ENCODE measurements at places on chromosomes 3 and 15.
A peak's percentile ranks its signal among the peaks of the same experiment; 100 is the strongest.

- DNase-seq, result no peak
These were observed 24.2 kb downstream of the GRAMD2A start for GRCh38 chr15:72173401-72173800.

DNA sequence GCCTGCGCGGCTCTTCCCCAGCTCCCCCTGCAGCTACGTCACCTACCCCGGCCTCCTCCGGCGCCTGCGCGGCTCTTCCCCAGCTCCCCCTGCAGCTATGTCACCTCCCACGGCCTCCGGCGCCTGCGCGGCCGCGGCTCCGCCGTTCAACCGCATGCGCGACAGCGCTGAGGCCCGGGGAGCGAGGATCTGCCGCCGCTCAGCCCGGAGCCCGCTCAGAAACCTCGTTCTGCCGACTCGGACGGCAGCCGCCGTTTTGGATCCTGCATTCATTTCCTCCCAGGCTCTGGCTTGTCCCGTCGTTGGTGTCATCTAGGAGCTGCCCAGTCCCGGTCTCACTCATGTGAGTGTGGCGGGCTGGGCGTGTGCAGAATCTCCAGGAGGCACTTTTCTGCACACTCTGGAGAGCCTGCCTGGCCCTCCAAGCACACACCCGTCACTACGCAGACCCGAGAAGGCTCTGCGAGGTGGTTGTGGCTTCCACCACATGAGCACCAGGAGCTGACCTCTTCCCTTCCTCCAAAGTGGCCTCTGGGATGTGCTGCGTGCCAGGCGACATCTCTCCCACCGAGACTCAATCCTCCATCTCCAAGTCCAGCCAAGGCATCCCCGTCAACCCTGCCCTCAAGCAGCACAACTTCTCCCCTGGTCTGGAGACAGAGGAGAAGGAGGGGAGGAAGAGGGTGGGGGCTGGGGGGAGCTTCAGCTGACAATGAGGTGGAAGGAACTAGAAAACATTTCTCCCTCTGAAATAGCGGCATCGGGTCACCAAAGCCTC, 165.3 kb downstream of the CHSY1 start:
- no peak for DNase-seq

GRCh38 chr3:177468816-177469215, 271.5 kb upstream of the TBL1XR1 start:
- no peak for DNase-seq

DNA sequence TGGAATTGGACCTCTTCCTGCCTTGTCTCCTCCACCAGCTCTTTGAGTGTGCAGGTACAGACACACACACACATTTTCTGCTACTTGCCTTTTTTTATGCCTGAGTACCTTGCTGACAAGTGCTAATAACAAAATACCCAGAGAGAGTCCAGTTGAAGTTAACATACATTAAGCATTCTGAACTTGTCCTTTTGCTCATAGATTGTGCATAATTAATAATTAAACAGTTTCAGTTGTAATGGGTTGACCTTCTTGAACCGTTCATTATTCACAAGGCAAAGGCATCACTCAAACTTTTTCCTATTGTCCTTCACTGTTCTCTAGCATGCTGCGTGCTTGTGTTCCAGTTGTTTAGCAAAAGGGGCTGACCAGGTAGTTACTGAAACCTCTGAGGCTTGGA, 59.6 kb upstream of the SKOR1 start:
- DNase-seq, result no peak

GRCh38 chr3:152858170-152858800, 23.4 kb downstream of the P2RY1 start:
- DNase-seq, result no peak

- DNase-seq, result peak; percentile 55
These were observed 245.2 kb downstream of the CD47 start for GRCh38 chr3:107845380-107846278.

- peak; percentile 74 for DNase-seq
These were observed 57.3 kb upstream of the DPH6 start for GRCh38 chr15:35603301-35603700.

DNA sequence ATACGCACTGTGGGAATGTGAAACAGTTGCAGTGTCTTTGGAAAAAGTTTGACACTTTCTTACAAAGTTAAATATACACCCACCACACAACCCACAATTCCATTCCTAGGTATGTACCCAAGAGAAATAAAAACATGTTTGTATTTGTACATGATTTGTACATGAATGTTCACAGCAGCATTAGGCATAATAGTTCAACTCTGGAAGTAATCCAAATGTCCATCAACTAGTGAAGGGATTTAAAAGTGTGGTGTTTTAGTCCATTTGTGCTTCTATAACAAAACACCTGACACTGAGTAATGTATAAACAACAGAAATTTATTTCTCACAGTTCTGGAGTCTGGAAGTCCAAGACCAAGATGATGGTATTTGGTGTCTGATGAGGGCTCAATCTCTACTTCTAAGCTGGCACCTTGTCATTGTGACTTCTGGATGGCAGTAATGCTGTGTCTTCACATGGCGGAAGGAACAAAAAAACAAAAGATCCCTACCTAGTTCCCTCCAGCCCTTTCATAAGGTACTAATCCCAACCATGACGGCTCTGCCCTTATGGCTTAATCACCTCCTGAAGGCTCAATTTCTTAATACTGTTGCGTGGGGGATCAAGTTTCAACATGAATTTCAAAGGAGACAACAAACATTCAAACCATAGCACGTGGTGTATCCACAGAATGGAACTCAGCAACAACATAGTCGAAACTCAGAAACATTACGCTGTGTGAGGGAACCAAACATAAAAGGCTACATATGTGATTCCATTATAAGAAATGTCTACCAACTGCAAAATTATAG, 120.5 kb downstream of the AQP9 start:
- DNase-seq, result no peak

- DNase-seq, result no peak
These were observed 45.6 kb downstream of the MRPL3 start for GRCh38 chr3:131457220-131457619.

DNA sequence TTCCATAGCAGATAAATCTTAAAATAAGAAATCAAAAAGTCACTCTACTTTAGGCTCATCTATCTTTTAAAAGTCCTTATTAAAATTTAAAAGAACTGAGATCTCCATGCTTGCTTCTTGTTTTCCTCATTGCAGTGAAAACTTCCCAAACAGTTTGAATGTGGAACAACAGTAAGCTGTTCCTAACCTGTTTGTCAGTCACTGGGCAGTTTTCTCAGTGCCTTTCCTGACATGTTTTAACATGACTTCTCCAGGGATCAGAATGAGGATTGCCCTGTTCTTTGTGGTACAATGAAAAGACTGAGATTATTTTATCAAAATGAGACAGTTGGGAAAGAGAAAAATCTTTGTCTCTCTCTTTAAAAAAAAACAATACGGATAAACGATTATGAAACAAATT, 774 bp downstream of the GPR87 start:
- DNase-seq, result no peak

DNA sequence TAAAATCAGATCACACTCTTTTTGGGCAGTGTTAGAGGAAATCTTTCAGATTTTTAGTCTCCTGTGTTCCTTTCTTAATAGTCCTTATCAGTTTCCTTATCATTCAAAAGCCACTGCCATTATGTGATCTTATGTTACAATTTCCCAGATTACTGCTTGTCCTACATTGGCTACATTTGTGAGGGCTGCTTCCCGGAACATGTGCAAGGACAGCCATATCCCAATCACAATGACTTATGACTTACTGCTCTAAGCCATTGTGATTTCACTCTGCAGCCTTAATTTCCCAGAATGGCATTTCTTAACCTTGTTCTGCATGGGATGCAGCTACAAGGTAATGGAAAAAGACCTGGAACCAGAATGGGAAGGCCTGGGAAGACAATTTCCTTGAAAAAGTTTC, 125.1 kb upstream of the PPP2R3A start:
- no peak for DNase-seq

- DNase-seq, result no peak
These were observed 222.4 kb downstream of the OXSM start for GRCh38 chr3:26012241-26012745.

- peak; percentile 62 for DNase-seq
These were observed 7.5 kb downstream of the CMTM7 start for GRCh38 chr3:32399030-32399620.

DNA sequence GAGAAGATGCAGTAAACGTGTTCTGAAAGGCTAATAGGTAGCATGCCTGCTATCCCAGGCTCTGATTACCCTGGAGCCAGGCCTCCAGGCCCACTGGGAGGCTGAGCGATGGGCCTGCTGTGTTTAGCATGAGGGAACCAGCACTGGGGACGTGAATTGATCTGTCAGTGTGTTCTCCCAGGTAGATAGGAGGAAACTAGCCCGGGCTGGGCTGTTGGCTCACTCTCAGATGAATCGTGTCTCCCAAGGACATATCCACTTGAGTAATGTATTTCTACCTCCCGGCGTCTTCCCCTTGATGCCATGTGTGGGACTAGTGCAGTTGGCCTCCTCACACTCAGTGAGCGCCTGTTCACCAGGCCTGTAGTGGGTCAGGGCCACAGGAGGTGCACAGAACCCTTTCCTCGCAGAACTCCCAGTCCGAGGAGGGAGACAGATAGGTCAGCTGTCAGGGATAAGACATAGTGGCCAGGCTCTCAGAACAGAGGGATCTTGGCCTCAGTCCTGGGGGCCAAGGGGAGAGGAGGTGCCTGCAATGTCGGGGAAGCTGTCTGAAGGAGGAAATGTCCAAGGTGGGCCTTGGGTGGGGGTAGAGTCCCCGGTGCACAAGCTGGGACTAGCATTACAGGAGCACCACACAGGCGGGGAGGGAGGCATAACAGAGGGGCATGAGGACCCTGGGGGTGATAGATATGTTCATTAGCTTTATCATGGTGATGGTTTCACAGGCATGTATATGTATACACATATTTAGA, 111.7 kb downstream of the DNAJB8 start:
- DNase-seq, result no peak

DNA sequence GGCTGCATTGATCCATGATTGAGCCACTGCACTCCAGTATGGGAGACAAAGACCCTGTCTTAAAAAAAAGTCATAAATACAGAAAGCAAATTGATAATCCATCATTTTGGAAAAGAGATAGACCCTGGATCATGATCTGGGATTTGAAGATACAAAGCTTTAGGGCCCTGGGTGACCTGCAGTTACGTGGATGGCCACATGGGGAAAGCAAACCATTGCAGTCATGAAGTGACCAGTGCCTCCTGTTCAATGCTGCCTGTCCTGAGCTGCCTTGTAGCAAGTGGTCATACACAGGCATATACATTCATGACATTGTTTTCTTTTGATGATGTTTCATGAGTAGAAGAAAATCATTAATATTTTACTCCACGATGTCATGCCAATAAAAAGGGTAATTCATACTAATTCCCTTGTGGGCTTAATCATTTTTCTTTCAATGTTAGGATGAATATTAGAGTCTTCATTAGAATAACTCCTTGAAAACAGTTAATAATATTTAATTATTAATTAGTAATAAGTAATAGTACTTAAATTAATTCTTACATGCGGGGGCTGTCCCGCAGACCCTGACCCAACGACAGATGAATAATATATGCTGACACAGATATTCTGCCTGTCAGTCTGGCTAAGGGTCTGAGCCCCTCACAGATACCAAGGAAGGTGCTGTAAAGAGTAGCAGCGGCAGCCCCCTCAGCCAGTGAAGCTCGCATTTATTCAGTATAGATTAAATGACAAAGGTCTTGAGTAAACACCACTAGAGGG, 109.0 kb upstream of the UNC13C start:
- DNase-seq, result peak; percentile 2

DNA sequence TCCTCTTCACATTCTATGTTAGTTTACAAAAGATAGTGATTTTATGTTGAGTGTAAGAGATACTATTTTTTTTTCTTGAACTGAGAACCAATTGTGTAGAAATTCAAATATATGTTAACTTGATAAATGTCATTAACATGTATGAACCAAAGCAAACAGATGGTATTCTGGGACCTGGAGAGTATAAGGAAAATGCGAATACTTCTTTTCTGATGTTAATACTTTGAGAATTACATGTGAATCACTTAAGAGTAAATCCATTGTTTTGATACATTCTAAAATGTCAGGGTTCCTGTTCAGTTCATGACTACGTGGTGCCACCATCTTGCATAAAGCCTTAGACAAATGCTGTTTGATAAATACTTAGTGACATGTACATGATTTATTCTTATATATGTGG, 541.3 kb downstream of the FGF12 start:
- no peak for DNase-seq

DNA sequence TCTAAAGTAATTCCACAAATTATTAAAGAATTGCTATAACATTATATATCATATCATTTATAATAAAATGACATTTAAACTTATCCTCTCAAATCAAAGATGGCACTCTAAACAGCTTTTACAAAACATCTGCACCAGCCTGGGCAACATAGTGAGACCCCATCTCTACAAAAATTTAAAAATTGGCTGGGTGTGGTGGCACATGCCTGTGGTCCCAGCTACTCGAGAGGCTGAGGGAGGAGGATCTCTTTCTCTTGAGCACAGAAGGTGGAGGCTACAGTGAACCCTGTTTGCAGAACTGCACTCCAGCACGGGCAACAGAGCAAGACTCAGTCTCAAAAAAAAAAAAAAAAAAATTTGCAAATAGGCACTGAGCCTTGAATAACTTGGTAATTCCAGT, 63.1 kb downstream of the PIK3CB start:
- DNase-seq, result no peak

- DNase-seq, result peak; percentile 27
These were observed 50.3 kb downstream of the BTLA start for GRCh38 chr3:112448939-112449338.

Measured in RPMI7951 (cell line).